ENCODE measurements at places on chromosomes 12 and 14.
A peak's percentile ranks its signal among the peaks of the same experiment; 100 is the strongest.

DNA sequence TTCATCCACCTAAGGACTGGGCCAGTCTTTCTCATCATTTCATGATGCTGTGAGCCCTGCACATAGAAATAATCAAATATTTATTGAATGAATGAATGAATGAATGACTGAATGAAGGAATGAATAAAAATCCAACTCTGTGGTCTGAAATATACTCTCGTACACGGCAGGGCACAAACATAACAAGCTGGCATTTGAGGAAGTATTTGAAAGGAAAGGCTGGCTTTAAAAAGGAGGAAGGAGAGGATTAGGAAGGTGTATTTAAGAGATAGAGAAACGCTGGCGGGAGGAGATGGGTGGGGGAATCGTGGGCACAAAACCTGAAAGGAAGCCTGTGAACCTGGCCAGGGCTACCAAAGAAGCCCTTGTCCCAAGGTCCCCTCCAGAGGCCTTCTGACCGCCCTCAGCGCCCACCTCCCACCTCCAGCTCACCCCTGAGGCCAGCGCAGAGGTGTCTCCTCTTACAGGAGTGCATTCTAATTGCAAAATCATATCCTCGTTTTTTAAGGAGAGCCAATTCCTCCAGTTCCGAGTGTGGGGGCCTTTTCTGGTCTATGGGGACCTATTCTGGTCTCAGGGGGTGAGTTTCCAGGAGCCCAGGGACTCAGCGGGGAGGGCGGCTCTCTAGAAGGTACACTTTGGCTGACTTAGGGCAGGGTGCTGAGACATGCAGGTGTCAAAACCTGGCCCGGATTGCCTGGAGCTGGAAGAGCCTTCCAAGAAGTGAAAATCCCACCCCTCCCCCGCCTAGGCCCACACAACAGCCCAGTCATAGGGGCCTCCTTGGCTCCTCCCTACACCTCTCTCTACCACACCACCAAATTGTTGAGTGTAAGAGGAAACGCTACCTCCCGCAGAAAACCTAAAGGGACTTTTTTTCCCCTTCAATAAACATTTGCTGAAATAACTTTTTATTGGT, 8.7 kb upstream of the JDP2 start:
- peak; percentile 59 for DNase-seq

DNA sequence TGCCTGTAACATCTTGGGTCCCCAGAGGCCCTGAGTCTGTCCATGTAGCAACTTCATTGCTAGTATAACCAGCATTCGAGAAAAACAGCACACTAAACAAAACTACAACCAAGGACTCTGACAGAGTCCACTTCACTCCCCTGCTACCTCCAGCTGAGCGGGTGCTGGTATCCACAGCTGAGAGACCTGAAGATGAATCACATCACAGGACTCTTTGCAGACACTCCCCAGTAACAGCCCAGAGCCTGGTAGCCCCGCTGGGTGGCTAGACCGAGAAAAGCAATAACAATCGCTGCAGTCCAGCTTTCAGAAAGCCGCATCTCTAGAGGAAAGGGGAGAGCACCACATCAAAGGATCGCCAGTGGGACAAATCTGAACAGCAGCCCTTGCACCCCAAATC, 9.0 kb upstream of the IQSEC3 start:
- DNase-seq, result no peak

DNA sequence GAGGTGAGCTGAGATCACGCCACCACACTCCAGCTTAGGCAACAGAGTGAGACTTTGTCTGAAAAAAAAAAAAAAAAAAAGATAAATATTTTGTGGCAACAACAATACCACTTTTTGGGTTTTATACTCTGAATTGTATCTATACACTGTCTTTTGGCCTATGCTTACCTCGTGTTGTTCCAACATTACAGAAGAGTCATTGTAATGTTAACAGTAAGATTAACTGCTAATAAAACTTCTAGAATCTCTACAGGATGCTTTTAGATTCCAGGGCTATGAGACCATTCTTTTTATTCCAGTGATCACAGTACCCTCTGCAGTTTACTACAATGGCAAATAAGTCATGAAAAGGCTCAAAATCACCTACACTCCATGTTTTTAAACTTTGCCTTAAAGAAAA, 11.6 kb downstream of the IFT81 start:
- DNase-seq, result no peak

- DNase-seq, result no peak
Measured at GRCh38 chr12:80121661-80122060, 22.3 kb downstream of the OTOGL start.

GRCh38 chr12:27780612-27781408, 774 bp upstream of the MANSC4 start:
- peak; percentile 44 for DNase-seq

GRCh38 chr12:111775205-111776193, 8.8 kb downstream of the ALDH2 start:
- no peak for DNase-seq

GRCh38 chr12:39803151-39803550, 183.5 kb upstream of the ABCD2 start:
- DNase-seq, result no peak

GRCh38 chr14:23005451-23006187, 4.3 kb downstream of the C14orf93 start:
- DNase-seq, result no peak

GRCh38 chr12:30975581-30975980, 49.0 kb downstream of the TSPAN11 start:
- no peak for DNase-seq

DNA sequence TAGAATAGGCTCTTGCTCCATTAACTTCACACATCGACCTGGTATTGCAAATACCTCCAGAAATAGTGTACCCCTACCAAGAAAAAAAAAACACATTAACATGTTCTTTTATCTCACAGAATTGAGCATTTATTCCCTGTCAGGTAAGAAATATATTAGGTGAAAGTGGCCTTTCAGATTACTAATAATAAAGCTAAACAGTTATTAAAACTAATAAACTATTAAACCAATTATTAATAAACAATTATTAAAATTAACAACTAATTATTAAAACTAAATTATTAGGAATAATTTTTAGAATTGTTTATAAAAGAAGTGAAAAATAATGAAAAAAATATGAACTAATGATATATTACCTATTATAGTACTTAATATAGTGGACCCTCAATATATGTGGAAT, 7.2 kb upstream of the AK7 start:
- DNase-seq, result no peak

DNA sequence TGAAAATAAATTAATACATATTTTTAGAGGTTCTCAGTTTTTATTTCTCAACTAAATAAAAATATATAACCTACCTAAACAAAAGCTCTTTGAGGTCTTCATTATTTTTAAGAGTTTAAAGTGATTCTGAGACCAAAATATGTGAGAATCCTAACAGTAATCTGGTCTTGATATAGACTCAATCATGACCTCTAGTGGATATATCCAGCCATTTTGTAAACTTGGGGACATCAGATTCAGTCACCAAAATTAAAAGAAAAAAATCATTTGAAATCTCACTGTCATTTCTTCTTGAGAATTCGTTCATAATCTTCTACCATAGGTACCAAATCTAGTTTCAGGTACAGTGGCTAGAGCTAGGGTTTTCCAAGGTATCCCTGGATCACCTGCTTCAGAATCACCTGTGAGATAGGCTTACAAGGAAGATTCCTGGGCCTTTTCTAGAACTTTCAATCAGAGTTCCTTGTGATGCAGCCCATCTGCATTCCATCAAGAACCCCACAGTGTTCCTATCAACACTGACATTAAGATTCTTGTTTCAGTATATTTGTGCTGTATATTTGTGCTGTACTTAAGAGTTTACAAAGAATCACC, 214.9 kb downstream of the ADAMTS20 start:
- DNase-seq, result no peak

- DNase-seq, result no peak
Measured at GRCh38 chr12:90940872-90941499, 14.0 kb downstream of the CCER1 start.

- DNase-seq, result no peak
Measured at GRCh38 chr12:39448038-39448437, 5.1 kb upstream of the KIF21A start.

DNA sequence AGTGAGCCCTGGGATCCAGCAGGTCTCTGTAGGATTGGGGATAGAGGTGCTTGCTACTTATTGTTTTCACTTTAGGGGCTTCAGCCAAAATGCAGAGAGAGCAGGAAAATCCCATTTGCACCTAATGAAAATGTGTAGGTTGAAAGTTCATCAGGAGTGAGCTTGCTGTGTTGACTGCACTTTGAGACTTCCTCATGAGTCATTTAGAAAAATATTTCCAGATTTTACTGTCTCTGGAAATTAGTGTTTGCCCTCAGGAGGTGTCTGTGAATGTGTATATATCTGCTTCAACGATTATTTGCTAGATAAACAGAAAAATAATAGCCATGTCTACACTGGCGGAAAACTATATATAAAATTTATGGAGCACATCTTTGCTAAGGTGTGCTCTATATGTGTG, 159.3 kb downstream of the CAND1 start:
- DNase-seq, result no peak

- DNase-seq, result no peak
Measured at GRCh38 chr12:94089891-94090290, 58.5 kb upstream of the PLXNC1 start.

DNA sequence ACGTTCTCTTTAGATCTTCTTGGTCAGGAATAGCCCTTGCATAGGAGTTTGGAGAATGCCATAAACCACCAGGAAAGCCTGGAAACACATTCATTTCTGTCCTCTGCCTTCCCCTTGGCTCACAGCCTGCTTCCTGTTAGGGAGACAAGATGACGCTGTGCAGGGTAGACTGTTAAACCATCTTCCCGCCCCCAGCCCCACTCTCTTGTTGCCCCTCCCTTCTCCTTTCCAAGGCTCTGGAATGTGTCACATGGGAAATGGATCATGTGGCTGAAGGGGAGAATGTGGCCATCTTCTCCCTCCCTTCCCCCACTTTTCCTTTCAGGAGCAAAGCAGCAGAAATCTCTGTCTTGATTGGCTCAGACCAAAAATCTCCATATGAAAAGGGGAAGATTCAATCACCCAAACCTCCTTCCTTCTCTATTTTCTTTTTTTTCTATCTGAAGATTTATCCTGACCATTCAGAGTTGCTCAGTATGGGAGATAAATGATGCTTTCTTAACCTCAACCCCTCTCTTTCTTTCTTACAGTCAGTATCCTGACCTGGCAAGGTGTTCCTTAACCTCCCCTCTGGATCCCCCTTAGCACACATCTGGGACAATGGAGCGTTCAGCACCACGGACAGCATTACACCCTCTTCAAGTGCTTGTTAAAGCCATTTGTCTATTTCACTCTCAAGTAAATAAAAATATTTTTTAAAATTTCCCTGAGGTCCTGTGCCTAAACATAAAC, 11.4 kb downstream of the GPR19 start:
- DNase-seq, result no peak

DNA sequence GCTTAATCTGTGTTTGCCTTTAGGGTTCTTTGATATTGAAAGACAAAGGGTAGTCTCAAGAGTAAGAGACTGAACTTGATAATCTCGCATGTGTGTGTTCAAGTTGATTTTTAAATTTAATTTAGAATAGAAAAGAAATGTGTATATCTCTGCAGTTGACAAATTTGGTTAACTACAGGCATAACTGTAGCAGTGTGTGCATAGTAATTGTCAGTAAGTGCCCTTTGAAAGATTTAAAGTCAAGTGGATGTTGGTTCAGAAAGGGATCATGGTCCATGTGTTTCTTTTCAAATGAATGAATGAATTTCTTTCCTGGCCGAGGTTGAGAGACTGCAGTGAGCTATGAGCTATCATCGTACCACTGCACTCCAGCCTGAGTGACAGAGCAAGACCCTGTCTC, 49.9 kb upstream of the DYRK2 start:
- no peak for DNase-seq

GRCh38 chr14:25875475-25875874, 722.4 kb downstream of the NOVA1 start:
- DNase-seq, result no peak

DNA sequence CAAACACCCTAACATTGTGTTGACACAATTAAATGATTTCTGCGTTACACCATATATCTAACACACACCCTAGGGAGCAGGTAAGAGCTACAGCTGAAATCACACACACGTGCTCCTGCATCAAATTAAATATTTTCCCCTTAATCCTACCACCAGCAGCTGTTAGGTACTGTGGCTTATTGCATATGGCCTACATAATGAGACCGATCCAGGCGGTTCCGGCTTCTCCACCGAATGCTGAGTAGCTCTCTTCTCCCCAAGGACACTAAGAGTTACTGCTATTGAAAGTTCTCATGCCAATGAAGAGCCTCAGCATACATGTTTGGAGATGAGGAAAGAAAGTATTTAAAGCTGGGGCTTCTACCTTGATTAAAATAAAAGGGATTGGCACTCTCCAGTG, 472.2 kb upstream of the STXBP6 start:
- DNase-seq, result no peak

- DNase-seq, result no peak
Measured at GRCh38 chr12:123801573-123802178, 39.6 kb downstream of the DNAH10 start.

DNA sequence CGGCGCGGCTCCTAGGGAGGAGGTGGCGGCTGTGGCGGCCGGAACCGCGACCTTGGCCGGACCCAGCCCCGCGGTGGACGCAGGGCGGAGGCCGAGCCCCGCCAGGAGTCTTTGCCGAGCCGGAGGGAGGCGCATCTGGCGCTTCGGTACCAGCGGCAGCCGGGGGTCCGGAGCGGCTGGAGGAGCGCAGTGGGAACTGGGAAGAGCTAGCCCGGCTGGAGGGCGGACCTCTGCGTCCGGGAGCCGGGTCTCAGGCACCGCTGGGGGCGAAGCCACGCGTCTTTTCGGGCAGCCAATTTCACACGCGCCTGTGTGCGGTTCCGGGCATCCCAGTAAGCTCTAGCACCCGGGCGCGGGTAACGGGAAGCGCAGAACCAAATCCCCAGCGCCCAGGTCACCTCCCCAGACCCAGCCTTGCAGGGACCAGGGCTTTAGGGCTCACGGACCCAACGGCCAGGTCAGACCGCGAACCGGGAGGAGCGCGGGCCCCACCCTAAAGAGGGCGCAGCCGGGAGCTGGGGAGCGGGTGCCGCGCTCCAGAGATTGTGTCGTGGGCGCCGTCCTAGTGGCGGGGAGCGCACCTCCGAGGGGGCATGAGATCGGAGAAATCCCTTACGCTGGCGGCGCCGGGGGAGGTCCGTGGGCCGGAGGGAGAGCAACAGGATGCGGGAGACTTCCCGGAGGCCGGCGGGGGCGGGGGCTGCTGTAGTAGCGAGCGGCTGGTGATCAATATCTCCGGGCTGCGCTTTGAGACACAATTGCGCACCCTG, 89.4 kb downstream of the GALNT8 start:
- DNase-seq, result no peak

- no peak for DNase-seq
Measured at GRCh38 chr12:11870041-11870451, 200.7 kb upstream of the BCL2L14 start.

GRCh38 chr12:70885956-70886355, 34.6 kb downstream of the PTPRR start:
- no peak for DNase-seq

DNA sequence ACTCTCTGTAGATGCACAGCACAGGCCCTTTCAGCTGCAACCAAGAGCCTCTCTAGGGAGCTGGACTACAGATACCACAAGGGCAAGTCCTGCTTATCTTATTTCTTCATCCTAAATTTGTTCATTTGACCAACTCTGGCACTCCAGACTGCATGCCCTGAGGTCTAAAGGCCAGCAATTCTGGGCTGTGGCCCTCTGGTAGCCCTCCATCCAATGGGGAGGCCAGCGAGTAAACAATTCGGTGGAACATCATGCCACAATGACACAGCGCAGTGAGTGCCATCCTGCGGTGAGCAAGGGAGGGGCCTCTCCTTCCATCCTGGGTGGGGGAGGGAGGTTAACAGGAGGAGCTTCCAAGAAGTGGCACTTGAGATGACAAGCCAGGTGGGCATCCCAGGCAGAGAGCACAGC, 652 bp upstream of the SELPLG start:
- DNase-seq, result no peak

Data from activated naive CD4-positive, alpha-beta T cell treated with anti-CD3 and anti-CD28 coated beads, Interleukin-2, amount 50 U/mL, for 16 hours (primary cell).